Pancreas (tissue), 10 donors: ENCODE measurements at places on chromosomes 13 and 19. TPM values are rescaled to one million over a fixed set of nuclear protein-coding genes. Genes with fewer than 3 reads are reported as not detected.
A peak's percentile ranks its signal among the peaks of the same experiment; 100 is the strongest.

- DNase-seq, result peak; percentile 90
These were observed at the start of gene INSR for GRCh38 chr19:7293762-7294557. INSR (minus strand) TSS chr19:7294414; CDS start chr19:7293891, 523 bp downstream.

DNA sequence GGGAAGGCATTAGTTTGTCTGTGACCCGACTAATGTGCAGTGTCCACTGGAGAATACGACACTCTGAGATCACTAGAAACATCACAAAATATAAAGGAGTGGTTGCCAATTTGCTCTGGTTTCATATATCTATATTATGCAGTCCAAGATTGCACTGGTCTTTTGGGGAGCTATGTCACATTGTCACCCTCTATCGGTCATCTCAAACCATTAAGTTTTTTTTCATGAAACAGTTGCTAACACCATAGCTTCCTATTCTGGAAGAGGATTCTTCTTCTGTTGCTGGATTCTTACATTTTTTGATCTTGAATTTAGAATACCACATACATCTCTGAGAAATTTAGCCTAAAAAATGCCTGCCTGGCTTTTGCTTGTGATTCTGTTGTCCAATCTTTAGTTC, 168.6 kb downstream of the LACC1 start:
- no peak for DNase-seq

- DNase-seq, result no peak
These were observed 4.5 kb downstream of the SCN1B start for GRCh38 chr19:35034588-35035382.

- DNase-seq, result no peak
These were observed 29.7 kb upstream of the FAM216B start for GRCh38 chr13:42751693-42752092.

GRCh38 chr13:37427843-37428494, 170.6 kb downstream of the POSTN start:
- DNase-seq, result no peak

- DNase-seq, result no peak
These were observed 56.3 kb downstream of the PSG3 start for GRCh38 chr19:42683917-42684513.

GRCh38 chr19:29105629-29106292, 107.2 kb downstream of the UQCRFS1 start:
- no peak for DNase-seq

- DNase-seq, result peak; percentile 88
These were observed at the start of gene LDLR for GRCh38 chr19:11089254-11090013. LDLR (plus strand) TSS chr19:11089463; CDS start chr19:11089549, 86 bp downstream.

DNA sequence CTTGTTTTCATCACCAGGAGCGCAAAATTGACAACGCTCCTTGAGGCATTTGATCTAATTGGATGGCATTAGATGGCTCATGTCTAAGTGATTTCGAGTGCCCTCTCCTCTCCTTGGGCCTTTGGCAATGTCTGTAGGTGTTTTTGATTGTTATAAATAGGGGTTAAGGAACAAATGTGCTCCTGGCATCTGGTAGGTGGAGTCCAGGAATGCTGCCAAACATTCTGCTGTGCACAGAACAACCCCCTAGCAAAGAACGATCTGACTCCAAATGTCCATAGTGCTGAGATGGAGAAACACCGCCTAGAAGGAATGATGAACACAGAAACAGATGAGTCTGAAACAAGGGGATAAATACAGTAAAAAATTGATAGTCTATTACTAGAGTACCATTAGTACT, 68.0 kb upstream of the C1QTNF9B start:
- DNase-seq, result no peak

GRCh38 chr13:70732611-70733010, 624.4 kb upstream of the KLHL1 start:
- no peak for DNase-seq

DNA sequence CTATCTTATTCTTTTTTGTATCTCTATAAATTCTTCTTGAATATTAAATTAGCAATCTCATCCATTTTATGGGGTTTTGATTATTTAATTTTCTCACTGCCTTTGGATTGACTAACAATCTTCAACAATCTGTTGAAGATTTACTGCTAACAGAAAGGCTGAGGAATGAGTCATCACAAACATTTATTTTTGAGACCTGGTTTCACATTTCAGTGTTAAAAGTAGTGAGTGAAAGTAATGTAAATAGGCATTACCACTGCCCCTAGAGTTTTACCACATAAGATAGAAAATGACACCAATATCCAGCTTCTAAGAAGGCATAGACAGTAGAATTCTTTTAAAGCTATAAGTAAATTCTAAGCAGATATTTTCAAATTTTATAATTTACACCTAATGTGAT, 472.8 kb downstream of the OLFM4 start:
- DNase-seq, result no peak

MBD3L3 gene
- not detected for polyA plus RNA-seq

FBXO17 gene
- 11.8 TPM for polyA plus RNA-seq

SH2D3A gene
- 31.9 TPM for polyA plus RNA-seq

FXYD1 gene
- 16.1 TPM for polyA plus RNA-seq

TEX30 gene
- polyA plus RNA-seq, result 9.6 TPM

OR7G3 gene
- polyA plus RNA-seq, result not detected
